T-helper 2 cell treated with Interferon-gamma antibody and Interleukin-4, amounts not matched to agents 5 μg/mL and 100 μg/mL, for 36 hours (primary cell): ENCODE measurements at places on chromosomes 2 and 18.

DNA sequence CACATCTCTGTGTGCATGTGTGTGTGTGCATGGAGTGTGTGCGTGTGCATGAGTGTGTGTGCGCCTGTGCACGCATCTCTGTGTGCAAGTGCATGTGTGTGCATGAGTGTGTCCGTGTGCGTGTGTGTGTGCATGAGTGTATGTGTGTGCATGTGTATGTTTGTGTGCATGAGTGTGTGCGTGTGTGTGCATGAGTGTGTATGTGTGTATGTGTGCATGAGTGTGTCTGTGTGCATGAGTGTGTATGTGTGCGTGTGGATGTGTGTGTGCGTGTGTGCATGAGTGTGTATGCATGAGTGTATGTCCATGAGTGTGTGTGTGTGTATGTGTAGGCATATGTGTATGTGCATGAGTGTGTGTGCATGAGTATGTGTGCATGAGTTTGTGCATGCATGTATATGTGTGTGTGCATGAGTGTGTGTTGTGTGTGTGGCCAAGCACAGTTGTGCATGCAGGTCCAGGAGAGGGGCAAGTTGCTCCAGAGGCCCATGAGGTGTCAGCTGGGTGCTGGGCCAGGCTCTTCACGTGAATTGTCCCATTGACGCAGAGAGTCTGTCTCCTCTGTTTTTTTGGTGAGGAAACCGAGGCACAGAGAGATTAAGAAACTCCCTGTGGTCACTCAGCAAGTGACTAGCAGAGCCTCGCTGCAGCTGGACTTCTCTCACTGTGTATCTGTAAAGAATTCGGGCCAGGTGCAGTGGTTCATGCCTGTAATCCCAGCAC lies 75.5 kb downstream of the ASB1 start:
- no peak for DNase-seq

DNA sequence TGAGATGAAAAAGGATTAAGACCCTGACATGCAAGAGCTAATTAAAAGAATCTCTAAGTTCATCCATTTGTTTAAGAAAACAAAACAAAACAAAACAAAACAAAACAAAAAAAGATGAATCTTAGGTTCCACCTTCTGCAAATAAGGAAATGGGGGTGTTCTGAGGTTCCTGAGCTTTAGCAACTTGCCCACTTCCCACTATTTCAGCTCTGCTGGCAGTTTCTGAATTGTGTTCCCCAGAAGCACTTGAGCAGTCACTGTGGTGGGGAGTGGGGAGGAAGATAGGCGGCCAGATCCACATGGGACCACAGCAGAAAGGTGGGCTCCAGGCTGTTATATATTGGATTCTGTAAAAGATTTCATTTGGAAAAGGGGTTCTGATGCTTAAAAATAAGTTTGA lies 20.3 kb downstream of the INO80C start:
- DNase-seq = no peak

- no peak for DNase-seq
Measured at GRCh38 chr18:75884728-75885127, 457.2 kb upstream of the SMIM21 start.

- no peak for DNase-seq
Measured at GRCh38 chr2:185471441-185471840, 267.2 kb upstream of the FSIP2 start.

GRCh38 chr2:15996536-15997423 lies 56.4 kb downstream of the MYCN start:
- DNase-seq = no peak

GRCh38 chr18:66655407-66655806 lies 51.5 kb upstream of the CDH19 start:
- DNase-seq = no peak

DNA sequence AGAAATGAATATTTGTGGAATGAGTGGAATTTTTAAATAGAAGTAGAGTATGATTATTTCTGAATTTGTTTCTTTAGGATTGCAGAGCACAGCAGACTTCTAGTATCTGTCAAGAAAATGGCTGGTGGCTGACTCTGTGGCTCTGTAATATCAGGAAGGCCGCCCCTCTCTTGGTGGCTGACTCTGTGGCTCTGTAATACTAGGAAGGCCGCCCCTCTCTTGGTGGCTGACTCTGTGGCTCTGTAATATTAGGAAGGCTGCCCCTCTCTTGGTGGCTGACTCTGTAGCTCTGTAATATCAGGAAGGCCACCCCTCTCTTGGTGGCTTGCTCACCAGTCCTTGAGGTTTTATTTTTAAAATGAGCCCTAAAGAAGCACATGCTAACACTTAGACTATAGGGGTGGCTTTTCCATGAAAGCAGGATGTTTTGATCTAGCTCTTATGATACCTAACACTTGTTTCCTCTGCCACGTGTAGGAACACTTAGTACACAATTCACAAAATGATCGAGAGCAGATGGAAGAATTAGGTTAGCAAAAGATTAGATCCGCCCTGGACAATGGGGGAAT lies 85.1 kb upstream of the TTC39C start:
- DNase-seq = peak; percentile 10

- no peak for DNase-seq
Measured at GRCh38 chr2:190362894-190363293, 19.5 kb downstream of the INPP1 start.

- no peak for DNase-seq
Measured at GRCh38 chr2:206555721-206556120, 86.6 kb upstream of the FAM237A start.

DNA sequence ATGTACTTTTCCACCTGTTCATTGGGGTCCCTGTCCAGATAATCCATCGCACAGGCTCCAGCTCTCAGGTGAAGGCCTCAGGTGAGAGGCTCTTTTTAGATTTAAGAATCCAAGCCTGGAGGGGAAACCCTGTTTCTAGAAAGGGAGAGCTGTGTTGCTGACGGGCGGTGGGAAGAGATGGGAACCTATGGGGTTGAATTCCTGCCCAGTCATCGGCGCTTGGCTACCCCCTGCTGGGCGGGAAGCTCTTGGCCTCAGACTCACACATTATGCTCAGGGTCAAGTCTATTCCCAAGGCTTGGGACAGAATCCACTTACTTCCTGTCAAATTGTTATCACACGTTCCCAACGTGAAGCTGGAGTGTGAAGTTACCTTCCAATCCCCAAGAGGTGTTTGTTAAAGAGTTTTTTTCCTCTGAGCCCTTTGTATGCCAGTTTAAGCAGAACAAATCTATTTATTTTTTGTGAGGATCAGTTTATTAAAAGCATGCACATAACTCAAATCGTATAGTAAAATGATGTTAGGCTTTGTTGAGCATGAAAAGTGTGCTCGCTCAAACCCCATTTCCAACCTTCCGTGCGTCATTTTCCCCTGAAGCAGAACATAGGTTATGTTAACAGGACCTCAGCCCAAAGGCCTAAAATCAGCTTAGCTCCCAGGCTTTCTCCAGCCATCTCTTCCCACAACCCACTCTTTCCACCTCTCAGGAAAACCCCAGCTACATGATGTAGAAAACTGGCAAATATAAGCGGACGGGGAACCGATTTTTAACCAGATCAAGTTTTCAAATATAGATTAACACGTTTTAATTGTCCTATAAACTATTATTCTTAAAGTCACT lies 181.7 kb upstream of the ETAA1 start:
- DNase-seq = no peak

- no peak for DNase-seq
Measured at GRCh38 chr2:20231598-20232026, 6.7 kb upstream of the SDC1 start.

GRCh38 chr2:217731805-217732204 lies 271.0 kb downstream of the TNS1 start:
- no peak for DNase-seq

DNA sequence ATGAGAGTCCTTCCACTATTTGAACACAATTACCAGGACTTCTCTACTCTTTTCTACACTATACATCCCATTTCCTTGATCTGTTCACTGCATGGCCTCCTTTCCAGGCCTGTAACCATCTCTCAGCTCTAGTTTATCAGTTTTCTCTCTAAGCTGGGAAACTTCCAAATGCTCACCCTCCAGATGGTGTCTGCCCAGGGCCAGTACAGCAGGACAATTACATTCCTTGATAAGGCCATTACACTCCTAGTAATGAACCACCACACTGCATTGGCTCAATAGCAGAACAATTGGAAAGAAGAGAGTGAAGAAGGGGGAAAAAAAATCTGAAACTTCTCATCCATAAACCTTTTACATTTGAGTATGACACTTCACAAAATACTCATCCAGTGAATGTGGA lies 359.1 kb downstream of the ALK start:
- no peak for DNase-seq

GRCh38 chr2:85310330-85310729 lies 17.5 kb downstream of the TGOLN2 start:
- DNase-seq = no peak

GRCh38 chr2:219736209-219736608 lies 108.8 kb downstream of the SLC4A3 start:
- no peak for DNase-seq

GRCh38 chr18:35646449-35646848 lies 64.9 kb downstream of the GALNT1 start:
- no peak for DNase-seq

DNA sequence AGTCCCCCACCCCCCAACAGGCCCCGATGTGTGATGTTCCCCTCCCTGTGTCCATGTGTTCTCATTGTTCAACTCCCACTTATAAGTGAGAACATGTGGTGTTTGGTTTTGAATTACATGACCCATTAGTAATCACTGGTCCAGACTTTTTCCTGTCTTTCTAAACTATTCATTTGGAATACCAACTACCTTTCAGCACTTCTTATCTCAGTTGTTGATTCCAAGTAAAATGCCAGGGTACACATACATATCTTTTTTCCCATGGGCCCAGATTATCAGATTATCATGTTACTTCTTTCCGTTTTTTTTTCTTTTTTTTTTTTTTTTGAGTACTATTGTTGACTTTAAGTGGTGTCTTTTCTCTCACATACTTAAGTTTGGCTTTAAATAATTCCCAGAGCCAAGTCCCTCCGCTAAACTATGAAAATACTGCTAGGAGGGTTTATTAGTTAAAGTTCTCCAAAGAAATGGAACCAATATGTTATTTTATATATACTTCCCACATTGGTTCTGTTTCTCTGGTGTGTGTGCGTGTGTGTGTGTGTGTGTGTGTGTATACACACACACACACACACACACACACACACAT lies 389.3 kb downstream of the IRS1 start:
- no peak for DNase-seq
